NCI-H748 treated with DMSO at 0.1 percent for 48 hours (cell line): ENCODE measurements at places on chromosomes 2 and 18.
A peak's percentile ranks its signal among the peaks of the same experiment; 100 is the strongest.

GRCh38 chr2:74205596-74205995 is 7.2 kb downstream of the MTHFD2 start:
- DNase-seq = no peak

- DNase-seq = no peak
Observed at GRCh38 chr2:8036366-8036765, 645.5 kb upstream of the ID2 start.

DNA sequence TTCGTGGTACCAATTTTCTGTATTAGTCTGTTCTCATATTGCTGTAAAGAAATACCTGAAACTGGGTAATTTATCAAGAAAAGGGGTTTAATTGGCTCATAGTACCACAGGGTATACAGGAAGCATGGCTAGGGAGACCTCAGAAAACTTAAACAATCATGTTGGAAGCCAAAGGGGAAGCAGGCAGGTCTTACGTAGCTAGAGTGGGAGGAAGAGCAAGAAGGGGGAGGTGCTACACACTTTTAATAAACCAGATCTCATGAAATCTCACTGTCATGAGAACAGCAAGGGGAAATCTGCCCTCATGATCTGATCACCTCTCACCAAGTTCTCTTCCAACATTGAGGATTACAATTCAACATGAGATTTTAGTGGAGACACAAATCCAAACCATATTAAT is 226.8 kb upstream of the TPO start:
- DNase-seq = no peak

DNA sequence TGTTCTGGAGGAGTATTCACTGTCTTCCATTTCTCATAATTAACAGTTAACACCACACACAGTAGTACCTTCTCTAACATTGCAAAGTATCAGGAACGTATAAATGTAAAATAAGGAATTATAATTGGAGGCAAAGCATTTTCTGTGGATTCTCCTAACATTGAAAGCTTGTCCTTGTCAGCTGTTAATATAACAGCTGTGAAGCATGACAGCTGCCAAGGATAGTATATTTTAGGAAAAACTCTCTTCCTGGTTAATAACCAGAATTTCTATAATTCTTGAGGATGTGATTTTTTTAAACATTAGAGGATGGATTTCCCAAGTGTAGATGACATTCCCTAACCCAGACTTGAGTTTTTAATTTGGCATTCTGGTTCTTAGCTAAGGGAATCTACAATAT is 110.3 kb downstream of the EPC2 start:
- no peak for DNase-seq

GRCh38 chr2:105690566-105690965 is 54.1 kb upstream of the NCK2 start:
- DNase-seq = no peak

DNA sequence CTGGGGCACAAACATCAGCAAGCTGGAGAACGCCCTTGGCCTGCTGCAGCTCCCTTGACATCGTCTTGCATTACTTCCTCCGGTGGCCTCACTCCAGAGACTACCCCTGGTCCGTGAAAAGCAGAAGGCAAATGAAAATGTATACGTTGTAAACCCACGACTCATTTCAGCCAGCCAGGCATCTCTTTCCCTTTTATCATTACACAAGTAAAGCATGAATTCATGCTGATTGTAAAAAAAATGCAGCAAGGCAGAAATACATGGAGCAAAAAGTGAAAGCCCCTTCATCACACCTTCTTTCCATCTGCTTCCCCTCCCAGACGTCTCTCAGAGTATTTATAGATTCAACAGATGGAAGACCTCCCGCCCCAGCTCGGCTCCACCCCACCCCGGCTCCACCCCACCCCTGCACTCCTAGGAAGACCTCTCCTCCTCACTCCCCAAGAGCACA is 41.6 kb upstream of the RALBP1 start:
- no peak for DNase-seq

- DNase-seq = no peak
Observed at GRCh38 chr2:5991305-5991968, 299.3 kb downstream of the SOX11 start.

GRCh38 chr18:34978953-34979608 is 62.1 kb upstream of the MAPRE2 start:
- DNase-seq = peak; percentile 94

DNA sequence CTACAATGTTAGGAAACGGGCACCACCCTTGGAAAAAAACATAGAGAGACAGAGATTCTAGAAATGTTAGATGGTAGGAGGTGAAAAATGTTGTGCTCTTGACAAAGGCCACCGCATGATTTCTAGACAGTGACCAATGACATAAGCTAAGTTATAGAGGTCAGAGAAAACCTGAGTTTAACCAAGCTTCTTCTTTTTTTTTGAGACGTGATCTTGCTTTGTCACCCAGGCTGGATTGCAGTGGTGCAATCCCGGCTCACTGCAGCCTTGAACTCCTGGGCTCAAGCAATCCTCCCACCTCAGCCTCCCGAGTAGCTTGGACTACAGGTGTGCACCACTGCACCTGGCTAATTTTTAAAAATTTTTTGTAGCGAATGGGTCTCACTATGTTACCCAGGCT is 13.0 kb downstream of the FER1L5 start:
- DNase-seq = no peak

GRCh38 chr2:203578759-203579643 is 43.9 kb upstream of the RAPH1 start:
- DNase-seq = peak; percentile 64

GRCh38 chr2:30984148-30984547 is 154.1 kb downstream of the GALNT14 start:
- no peak for DNase-seq

DNA sequence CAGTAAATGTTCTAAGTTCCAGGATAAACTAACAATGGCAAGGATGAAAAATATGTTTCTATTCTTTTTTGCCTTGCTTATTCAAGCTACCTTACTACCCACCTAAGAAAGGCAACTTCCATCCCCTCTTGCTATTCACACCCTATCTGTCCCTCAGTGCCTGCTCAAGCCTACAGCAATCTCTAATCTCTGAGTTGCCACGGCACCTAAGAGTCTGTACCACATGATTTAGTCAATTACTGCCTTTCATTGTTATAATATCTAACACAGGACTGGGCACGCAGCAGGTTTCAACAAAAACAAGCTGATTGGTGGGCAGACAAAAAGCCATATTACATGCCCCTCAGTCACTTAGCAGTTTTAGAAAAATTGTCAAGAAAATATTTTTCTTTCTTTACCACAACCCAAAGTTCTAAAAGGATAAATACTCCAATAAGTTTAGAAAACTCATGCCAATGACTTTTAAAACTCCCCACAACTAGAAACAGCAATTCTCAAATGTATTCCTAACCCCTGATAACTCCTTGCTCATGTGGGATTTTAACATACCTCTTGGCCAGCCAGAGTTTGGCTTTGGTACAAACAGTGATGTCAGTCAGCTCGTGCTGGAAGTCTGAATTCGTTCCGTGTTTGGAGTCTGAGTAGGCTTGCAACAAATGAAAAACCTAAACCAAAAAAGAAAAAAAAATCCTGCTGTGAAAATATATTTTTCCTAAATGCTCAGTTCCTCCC is 117.3 kb upstream of the ZFP36L2 start:
- DNase-seq = no peak

- DNase-seq = no peak
Observed at GRCh38 chr18:73945130-73945792, 202.4 kb downstream of the FBXO15 start.

DNA sequence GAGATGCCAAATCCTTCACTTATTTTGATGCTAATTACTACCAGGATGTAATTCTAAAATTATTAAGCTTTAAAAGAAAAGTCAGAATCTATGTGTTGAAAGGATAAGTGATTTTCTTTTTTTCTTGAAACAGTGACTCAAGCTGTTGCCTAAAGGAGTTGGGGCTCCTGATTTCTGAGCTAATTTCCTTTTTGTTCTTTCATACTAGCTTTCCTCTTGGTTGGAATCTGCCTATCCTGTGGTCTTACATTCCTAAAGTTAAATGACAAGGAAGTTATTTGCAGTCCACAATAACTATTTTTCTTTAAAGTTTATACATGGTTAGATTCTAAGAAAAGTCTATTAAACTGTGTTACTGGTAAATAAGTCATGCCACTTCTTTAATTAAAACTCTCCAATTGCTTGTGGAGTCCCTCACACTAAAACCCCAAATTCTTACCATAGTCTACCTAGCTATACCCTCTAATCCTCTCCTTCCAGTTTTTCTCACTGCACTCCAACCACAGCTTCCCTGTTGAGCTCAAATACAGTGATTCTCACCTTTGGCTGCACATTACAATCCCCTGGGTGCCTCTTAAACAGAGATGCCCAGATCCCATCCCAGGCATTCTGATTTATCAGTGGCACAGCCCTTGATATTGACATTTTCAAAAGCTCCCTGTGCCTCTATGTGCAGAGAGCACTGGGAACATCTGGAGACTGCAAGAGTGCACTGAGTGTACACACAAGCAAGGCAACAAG is 63.3 kb upstream of the EFEMP1 start:
- DNase-seq = no peak

GRCh38 chr2:85462322-85462721 is 43.8 kb downstream of the SH2D6 start:
- no peak for DNase-seq

GRCh38 chr18:23126376-23127056 is 8.8 kb upstream of the CABLES1 start:
- DNase-seq = no peak

GRCh38 chr2:85743304-85743978 is 10.3 kb upstream of the ATOH8 start:
- no peak for DNase-seq

DNA sequence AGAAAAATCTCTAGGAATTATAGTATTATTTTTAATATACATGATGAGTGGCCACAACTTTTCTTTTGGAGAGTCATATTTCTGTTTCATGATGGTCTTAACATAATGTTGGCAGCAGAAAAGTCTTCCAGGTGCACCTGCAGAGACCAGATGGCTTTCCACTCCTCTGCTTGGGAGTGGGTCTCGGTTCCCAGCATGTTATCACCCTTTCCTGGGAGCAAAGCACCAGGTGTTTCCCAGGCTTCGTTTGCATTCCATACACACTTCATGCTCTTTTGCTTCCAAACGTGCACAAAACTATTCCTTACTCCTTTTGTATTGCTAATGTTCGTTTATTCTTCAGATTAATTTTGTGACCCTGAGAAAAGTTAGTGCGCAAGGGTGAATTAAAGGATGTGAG is 305.2 kb downstream of the CDH2 start:
- DNase-seq = no peak

DNA sequence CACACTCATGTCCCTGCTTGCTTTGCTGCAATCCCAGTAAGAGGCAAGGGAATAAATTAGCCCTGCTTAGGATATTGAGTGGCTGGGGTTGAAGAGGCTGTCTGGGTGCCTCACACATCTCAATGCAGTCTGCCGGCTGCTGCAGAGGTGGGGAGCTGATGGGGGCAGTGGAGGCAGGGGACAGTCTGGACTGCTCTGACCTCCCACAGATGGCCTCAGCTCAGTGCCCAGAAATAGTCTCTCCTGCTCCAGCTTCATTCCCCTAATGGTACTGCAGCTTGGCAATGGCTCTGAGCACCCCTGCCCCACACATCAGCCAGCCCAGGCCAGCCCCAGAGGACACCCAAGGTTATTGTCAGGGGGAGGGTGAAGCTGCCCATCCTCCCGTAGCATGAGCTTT is 21.5 kb upstream of the TNS1 start:
- DNase-seq = no peak

DNA sequence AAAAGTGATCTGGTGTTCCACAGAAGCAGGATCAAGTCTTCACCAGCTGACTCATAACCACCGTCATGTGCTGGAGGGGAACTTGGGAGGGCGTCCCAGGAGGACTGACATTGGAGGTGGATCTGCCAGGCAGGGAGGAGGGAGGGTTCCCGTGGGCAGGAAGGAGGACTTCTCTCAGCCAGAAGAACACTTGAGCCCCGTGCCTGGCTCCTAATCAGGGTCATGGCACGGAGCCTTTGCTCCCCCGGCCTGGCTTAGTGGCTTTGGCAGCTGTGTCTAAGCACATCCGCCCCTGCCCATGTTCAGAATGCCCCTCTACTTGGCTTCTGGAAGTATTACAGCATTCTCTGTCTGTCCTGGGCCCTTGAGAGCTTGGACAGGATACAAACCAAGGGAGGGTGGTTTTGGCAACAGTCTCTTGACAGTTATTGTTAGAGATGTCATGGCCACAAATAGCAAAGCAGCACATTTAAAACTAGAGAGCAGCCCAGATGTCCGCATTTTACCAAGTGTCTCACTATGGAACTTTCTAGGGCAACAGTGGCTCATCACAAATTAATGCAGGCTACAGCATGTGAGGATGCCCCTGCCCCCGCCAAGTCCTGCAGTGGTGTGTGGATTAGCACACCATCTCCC is 11.5 kb downstream of the PPP1R7 start:
- no peak for DNase-seq

- DNase-seq = no peak
Observed at GRCh38 chr2:20212459-20212870, 12.5 kb downstream of the SDC1 start.

- DNase-seq = no peak
Observed at GRCh38 chr2:104473546-104473945, 380.4 kb upstream of the POU3F3 start.

DNA sequence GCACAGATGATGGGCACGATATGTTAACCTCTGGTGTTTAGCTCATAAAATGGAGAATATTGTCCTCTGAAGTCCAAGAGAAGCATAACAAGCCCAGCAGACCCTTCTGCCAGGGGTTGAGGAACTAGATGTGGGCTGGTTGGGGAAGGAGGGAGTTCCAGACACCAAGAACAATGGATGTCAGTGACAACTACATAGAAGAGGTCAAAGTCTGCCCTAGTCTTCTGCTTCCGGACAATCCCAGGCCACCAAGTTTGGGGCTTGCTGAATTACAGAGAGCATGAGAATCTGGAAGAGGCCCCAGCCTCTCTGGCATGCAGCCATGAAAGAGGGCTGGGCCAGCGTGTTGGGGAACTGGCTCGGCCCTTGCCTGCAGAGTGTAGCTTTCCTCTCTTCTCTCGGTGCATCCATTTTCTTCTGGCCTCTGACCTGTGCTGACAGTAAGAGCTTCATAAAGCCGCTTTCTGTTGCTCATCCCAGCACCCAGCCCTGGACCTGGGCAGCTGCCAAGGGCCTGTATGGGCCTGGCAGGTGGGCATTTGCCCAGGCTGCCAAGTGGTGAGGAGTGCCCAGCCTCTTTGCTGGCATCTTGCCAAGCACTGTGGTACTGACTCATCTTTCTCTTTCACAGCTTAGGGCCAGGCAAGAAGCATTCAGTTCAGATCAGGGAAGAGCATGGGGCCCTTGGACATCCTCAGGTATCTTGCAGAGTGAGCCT is 14.6 kb upstream of the LAPTM4A start:
- DNase-seq = peak; percentile 63

- DNase-seq = peak; percentile 24
Observed at GRCh38 chr2:37585295-37585908, 86.0 kb downstream of the CDC42EP3 start.

- no peak for DNase-seq
Observed at GRCh38 chr18:394987-395362, 105.5 kb downstream of the COLEC12 start.
